ENCODE measurements at places on chromosomes 11 and 22. TPM values are rescaled to one million over a fixed set of nuclear protein-coding genes. Genes with fewer than 3 reads are reported as not detected.

IPO7 gene
- 76.9 TPM for polyA plus RNA-seq

OR5AR1 gene
- polyA plus RNA-seq: not detected

GRCh38 chr11:45259592-45259991 lies 26.5 kb downstream of the SYT13 start:
- DNase-seq: no peak

GRCh38 chr22:40610329-40610850 lies 26.1 kb downstream of the MRTFA start:
- no peak for DNase-seq

C11orf52 gene
- polyA plus RNA-seq: 2.9 TPM

DNA sequence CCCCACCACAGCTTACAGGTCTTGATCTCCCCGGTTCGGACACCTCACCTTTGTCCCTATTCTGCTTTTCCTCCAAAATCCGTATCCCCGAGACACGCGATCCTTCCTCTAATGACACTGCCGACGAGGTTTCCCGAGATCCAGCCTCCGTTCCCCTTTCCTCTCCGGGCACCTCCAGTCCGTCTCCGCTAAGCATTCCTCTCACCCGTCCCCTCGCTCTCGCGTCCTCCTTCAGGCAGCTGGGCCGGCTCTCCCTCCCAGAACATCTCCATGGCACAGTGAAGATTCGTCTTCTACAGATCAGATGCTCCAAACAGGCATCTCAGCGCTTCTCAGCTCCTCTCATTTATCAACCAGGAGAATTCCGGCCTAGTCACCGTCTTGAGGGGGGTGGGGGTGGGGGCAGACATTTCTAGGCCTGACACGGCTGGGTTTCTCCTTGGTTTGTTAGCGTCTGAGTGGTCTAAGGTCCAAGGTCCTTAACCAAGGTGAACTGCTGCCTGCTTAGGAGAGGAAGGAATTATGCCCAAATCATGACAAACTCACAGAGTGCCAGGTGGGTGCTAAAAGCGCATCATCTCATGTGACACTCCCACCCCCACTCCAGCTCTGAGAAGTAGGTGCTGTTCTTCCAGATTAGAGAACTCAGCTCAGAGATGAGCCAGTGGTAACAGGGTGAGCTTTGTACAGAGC lies at the start of gene SPTBN2:
Gene SPTBN2 (minus strand): TSS at position 524 of the 693 bp plus-strand sequence. CDS start 7,976 bp downstream, outside the sequence.
- DNase-seq: no peak

KCNJ1 gene
- polyA plus RNA-seq: not detected

- DNase-seq: no peak
Observed at GRCh38 chr11:3802011-3802790, 4.8 kb upstream of the NUP98 start.

- DNase-seq: no peak
Observed at GRCh38 chr22:41206719-41207118, 1.6 kb downstream of the L3MBTL2 start.

GRCh38 chr11:134118006-134118405 lies 49.1 kb downstream of the JAM3 start:
- no peak for DNase-seq

OR4A16 gene
- polyA plus RNA-seq: not detected

CECR2 gene
- not detected for polyA plus RNA-seq

OR2AT4 gene
- not detected for polyA plus RNA-seq

GRCh38 chr11:116062490-116063171 lies 558.4 kb upstream of the CADM1 start:
- no peak for DNase-seq

DNA sequence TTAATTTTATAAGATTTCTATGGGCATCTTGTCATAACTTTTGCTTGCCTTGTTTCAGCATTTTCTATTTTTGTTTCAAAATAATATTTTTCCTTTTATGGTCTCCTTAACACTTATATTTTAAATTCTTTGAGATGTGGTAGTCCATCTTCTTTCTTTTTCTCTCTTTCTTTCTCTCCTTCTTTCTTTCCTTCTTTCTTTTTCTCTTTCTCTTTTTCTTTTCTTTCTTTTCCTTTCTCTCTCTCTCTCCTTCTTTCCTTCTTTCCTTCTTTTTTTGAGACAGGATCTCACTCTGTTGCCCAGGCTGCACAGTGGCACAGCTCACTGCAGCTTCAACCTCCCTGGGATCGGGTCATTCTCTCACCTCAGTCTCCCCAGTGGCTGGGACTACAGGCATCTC lies 36.1 kb upstream of the OR10G7 start:
- DNase-seq: no peak

YPEL4 gene
- polyA plus RNA-seq: 0.26 TPM

DNA sequence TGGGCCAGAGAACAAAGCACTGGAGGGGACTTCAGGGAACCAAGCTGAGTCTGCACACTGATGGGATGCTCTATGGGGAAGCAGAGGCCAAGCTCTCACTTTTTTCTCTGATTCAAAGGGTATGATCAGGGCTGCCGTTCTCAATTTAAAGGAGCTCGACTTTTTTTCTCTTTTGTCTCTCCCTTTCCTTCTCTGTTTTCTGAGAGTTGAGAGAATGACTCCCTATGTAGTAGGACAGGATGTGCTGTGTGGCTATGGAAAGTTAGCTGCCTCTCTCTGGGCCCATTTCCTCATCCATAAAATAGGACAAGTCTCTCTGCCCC lies 7.9 kb downstream of the ADORA2A start:
- DNase-seq: no peak

ABCC8 gene
- not detected for polyA plus RNA-seq

DNA sequence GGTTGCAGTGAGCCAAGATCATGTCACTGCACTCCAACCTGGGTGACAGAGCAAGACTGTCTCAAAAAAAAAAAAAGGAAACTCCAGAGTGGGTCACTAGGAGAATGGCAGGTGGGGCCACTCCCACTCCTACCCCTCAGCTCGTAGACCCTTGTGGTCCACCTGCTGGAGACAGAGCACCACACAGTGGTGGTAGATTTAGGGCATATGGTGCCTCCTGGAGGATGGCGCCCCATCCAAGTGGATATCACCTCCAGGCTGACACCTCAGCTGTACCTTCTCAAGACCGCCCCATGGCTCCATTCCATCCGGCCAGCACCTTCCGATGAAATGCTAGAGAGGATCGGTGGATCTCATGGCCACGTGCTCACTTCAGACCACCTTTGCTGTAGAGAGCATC lies 6.2 kb downstream of the CYTH4 start:
- DNase-seq: no peak

- DNase-seq: no peak
Observed at GRCh38 chr11:31247321-31247720, 122.2 kb downstream of the DCDC1 start.

PTS gene
- 53.4 TPM for polyA plus RNA-seq

APOL5 gene
- not detected for polyA plus RNA-seq

SCGB1D2 gene
- not detected for polyA plus RNA-seq

- no peak for DNase-seq
Observed at GRCh38 chr11:107545101-107545514, 20.4 kb downstream of the ALKBH8 start.

WBP2NL gene
- polyA plus RNA-seq: 0.22 TPM

- DNase-seq: peak; percentile 62
Observed at GRCh38 chr11:87926250-87926970, 248.8 kb downstream of the RAB38 start.

FXYD2 gene
- polyA plus RNA-seq: not detected

PHETA2 gene
- polyA plus RNA-seq: 27.4 TPM

GRCh38 chr11:134725716-134726639 lies 313.9 kb upstream of the B3GAT1 start:
- no peak for DNase-seq

GRCh38 chr11:57502870-57503269 lies 12.6 kb downstream of the SLC43A1 start:
- no peak for DNase-seq

GRCh38 chr22:33803371-33804282 lies 116.6 kb downstream of the LARGE1 start:
- peak; percentile 97 for DNase-seq

GRCh38 chr22:37519268-37520195 lies at the start of gene CARD10:
CARD10 (minus strand) TSS chr22:37519415; CDS start chr22:37519200, 215 bp downstream.
- DNase-seq: no peak

GRCh38 chr11:105211806-105212554 lies 72.4 kb upstream of the CARD18 start:
- DNase-seq: no peak

DNA sequence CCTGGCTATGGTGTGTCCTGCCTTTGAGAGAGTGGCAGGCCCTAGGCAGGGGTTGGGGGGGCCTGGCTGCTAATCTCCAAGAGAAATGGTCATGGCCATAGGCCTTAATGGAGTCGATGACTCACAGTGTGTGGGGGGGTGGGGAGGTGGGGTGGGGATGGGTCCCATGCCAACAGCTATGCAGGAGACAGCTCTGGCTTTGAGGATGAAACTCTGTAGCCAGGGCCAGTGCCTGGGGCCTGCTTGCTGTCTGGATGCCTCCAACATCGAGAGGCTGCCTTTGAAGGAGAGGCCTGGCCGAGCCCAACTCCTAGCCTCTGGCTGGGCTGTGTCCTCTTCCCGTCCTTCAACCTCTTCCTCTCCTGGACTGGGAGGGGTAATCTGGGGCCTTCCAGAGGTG lies 23.9 kb upstream of the TSPAN18 start:
- no peak for DNase-seq

DNA sequence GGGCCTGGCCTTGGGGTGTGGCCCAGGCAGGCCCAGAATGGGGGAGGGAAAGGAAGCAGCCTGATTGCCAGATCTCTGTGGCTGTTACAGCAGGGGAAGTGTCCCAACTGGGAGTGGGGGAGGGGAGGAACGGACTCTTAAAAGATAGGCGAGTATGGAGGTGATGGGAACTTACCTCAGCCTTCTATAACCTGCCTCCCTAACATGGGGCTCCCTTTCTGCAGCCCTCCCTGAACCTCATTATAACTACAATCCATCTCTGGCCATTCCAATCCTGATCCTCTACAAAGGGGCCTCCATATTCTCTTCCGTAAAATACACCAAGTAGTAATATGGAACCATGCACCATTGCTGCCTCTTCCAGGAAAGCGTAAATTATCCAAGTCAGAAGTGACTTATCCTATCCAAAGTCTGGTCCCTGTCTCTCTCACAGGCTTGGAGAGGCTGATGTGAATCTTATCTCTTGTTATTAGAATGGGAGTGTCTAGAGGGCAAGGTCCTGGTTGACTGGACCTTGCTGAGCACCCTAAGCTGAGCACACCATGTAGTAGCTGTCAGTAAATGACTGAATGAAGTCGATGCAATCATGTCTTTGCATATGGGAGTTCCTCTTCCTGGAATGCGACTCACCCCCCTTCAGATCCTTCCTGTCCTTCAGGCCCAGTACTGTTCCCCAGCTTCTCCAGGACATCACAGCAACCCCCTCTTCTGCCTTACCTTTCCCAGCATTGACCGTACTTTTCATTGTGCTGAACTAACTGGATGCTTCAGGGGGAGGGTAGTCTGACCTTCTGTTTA lies 5.9 kb downstream of the RHOG start:
- DNase-seq: no peak

GRCh38 chr11:73315293-73316020 lies 7.4 kb downstream of the ARHGEF17 start:
- no peak for DNase-seq

Data from BJ (cell line).